CD4-positive, alpha-beta T cell treated with Interleukin-6 for 4 hours (primary cell): ENCODE measurements at places on chromosomes 13 and 19.

DNA sequence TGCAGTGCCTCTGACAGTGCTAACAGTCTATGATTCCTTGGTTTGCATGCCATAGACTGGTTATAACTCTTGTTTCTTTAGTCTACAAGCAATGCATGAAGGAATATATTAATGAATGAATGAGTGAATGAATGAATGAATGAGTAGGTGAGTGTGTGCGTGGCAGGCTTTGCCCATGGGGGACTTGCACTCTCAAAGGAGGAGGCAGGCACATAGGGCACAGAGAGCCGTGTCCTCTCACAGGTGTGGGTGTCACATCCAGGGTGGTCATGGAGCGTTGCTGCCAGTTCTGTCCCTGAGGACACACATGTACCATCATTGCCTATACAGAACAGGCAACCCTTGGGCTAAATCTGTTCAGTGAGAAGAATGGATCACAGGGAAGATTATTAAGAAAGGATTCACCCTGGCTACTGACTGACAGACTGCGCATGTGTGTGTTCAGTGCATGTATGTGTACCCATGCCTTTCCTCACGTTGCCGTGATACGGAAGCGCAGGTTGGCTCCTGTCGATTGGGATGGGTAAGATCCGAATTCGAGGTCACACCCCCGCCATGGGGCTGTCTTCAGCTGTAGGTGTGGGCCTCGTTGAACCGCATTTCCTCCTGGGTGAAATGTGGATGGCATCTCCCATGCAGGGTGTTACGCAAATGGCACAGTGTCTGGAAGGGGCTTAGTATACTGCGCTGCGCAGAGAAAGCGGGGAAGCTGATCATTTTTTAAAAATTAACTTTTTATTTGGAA is 161.4 kb downstream of the STK24 start:
- DNase-seq = no peak

DNA sequence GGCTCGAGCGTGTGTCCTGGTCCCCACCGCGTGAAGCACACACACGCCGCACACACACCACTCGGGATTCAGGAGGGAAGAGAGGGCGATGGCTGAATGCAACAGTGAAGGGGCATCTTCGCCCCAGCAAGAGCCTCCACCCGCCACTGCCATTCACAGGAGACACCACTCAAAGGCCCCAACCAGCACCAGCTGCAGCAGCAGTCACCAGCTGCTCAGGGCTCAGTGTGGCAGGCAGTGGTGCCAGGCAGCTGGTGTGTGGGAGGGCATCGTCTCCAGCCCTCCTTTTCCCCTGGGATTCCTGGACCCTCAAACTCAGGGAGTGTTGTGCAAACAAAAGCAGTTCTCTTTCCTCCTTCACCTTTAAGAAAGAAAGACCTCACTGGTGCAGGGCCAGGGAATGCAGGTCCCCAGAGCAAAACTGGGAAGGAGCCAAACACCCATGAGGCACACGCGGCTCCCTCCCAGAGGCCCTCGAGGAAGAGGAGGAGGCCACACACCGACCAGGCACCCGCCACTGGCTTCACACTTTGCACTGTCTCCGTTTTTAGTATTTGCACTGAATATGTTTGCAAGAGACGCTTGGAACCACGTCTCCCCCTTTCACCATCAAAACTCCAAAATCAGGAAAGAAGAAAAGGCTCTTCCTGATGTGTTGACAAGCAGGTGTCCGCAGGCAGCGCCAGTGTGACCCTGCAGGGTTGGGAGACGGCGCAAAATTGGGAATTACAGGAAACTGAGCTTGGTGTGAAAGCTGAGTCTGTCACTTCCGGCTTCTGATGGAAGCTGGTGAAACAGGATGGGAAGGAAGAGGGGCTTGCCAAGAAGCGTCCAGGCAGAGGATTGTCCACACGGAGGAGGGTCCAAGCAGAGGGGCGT is 26.4 kb upstream of the F7 start:
- DNase-seq = no peak

DNA sequence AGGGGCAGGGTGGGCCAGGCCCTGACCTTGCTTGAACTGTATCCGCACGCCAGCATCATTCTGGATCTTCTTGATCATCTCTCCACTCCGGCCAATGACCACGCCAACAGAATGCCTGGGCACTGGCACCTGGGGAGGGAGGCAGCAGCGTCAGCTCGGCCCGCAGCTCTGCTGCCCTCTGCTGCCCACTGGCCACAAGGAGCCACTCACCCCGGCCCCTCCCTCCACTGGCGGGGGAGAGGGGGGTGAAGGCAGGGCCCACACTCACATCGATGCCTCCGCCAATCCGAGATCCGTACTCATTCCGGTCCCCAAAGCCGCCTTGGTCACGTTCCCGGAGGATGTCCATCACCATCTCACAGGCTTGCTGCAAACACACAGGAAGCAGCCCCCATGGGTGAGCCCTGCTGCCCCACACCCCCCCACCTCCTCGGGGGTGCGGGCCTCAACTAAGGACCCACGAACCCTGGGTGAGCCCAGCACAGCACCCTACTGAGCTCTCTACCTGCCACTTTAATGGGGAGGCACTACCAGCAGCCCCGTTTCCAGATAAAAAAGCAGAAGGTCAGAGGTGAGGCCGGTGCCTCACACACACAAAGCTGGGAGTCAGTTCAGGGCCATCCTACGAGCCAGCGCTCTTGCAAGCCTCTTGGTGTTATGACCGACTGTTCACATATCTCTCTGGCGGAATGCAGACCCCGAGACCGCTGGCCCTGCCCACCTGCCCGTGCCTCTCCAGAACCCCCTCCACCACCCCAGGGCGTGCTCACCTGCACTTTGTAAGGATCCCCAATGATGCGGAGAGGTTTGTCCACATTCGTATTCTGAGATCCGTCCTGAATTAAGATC is 6.7 kb downstream of the KHSRP start:
- DNase-seq = no peak

DNA sequence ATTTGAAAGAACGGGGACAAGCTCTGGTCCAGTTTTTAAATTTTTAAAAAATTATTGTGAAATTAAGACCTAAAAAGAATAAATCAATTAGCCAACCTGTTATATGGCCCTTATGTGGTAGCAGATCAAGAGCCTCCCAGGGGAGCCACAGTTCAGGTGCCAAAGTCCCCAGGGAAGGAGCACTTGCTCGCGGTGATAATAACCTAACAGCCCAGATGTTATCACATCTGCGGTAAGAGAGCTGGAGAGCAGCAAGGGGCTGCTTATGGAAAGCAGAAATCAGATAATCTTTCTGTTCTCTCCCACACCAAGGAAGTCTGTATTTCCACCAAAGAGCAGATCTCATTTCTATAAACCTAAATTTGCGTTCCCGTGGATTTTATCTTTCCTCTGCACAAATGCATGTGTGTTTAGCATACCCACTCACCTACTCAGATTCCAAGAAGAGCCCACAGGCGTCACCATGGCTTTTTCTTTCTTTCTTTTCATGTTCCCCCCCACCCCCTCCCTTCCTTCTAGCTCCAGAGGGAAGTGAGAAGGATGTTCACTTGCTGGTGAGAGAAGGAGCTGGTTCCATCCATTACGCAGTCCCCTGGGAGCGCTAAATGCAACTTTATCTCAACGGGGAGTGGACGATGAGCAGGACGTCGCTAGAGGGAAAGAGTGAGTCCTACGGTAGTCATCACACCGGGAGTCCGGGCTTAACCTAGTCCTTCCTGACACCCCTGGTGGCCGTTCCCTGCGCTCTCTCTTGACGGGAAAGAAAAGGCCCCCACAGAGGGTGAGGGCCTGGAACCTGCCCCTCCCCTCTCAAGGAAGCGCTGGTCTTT is 1.6 kb upstream of the POU4F1 start:
- DNase-seq = no peak

DNA sequence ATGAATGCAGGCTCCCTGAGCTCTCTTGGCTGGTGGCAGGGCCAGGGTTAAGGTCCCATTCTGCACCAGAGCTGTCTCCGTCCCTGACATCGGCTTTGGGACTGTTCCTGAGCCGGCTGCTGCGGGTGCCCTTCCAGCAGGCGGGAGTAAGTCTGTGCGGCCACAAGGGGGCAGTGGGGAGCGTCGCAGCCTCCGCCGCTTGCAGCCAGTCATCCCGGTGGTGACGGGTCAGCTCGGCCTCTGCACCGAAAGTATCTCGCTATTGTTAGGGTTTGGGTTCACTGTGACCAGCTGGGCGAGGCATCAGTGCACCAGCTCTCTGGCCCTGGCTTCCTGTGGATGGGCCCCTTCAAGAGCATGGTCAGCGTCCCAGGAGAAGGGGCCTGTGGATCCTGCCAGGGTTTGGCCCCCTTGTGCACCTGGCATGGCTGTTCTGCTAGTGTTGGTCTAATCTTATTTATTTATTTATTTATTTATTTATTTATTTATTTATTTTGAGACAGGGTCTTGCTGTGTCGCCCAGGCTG is 15.1 kb downstream of the NDUFB7 start:
- DNase-seq = peak; percentile 84

DNA sequence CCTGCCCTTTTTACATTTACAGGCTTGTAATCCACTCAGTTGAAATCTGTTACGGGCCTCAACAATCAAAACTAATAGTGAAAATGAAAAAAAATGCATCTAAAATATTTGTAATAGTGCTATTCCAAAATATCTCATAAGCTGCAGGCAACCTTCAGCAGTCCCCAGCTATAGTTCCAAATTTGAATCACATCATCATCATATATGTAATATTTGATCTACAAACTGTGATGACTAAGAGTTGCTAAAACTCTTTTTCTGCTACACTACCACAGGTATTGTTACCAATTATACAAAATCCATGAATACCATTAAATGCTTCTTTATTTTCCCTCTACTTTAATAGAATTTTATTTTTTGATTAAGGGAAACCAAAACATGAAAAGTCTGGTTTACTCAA is 121.4 kb upstream of the RFC3 start:
- DNase-seq = no peak
